ENCODE measurements at places on chromosomes 11 and 22. TPM values are rescaled to one million over a fixed set of nuclear protein-coding genes. Genes with fewer than 3 reads are reported as not detected.

RAB36 gene
- total RNA-seq = 3.9 TPM

DNA sequence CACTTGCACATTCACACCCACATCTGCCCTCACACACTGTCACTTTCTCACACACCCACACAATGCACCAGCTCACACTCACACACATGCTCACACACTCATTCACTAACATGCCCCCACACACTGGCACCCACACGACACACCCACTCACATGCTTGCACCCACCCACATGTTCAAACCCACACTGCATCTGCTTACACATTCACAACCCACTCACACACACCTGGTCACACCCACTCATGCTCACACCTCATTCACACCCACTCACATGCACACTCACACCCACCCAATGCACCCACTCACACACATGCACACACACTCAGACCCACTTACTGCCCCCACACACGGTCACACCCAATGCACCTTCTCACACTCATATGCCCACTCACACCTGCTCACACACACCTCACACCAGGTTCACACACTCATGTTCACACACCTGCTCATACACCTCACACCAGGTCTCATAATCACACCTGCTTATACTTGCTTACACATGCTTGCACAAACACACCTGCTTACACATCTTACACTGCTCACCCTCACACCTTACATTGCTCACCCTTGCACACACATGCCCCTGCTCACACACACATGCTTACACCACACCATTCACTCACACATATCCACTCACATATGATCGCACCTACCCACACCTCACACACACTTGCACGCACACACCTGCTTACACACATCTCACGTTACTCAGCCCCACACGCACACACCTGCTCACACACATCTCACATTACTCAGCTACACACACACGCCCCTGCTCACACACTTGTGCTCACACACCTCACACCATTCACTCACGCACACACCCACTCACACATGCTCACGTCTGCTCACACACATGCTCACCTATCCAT lies 3.9 kb upstream of the MYBPC3 start:
- ATAC-seq = no peak

DNA sequence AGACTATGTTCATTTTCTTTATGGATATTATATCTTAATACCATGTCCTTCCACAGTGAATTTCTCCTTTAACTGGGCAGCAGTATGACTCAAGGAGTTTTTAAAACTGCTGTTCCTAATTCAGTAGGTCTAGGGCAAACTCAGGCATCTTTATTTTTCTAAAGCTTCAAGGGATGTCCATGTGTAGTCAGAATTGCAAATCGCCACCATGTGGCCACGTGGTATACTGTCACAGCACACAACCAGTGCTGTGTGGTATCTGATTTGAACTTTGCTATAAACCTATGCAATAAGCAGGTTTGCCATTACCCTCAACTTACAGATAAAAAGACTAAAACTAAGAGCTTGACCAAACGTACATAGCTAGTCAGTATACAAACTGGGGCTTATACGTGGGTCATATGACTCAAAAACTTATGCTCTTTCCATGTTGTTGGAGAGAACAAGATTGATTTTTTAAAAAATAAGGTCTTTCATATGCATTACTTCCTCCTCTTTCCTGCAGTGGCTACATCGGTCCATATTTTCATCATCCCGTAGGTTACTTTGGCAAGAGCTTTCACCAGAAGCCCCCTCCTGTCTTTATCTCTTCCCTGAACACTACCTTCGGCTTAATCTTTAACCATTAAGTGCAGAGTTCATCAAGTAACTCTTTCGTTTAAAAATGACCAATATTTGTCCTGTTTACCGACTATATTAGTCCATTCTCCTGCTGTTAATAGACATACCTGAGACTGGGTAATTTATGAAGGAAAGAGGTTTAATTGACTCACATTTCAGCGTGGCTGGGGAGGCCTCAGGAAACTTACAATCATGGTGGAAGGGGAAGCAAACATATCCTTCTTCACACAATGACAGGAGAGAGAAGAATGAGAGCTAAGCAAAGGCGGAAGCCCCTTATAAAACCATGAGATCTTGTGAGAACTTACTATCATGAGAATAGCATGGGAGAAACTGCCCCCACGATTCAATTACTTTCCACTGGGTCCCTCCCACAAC lies 8.0 kb upstream of the HTATIP2 start:
- ATAC-seq = no peak

DNA sequence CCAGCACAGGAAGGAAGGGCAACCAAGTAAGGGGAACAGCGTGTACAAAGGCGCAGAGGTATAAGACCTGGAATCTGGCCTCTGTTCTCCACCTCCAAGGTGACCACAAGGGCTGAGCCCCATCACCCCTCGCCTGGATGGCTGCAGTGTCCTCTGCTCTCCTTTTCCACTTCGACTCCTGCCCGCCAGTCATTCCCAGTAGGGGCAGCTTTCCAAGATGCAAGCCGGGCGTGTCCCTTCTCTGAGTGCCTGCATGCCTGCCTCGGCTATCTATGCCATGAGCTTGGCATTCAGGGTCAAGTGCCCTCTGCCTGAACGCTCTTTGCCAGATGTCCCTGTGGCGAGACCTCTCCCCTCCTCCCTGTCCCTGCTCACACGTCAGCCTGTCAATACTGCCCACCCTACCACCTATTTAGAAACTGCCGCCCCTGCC lies 17.0 kb downstream of the FADS3 start:
- ATAC-seq = no peak

RFPL1 gene
- total RNA-seq = not detected

DNA sequence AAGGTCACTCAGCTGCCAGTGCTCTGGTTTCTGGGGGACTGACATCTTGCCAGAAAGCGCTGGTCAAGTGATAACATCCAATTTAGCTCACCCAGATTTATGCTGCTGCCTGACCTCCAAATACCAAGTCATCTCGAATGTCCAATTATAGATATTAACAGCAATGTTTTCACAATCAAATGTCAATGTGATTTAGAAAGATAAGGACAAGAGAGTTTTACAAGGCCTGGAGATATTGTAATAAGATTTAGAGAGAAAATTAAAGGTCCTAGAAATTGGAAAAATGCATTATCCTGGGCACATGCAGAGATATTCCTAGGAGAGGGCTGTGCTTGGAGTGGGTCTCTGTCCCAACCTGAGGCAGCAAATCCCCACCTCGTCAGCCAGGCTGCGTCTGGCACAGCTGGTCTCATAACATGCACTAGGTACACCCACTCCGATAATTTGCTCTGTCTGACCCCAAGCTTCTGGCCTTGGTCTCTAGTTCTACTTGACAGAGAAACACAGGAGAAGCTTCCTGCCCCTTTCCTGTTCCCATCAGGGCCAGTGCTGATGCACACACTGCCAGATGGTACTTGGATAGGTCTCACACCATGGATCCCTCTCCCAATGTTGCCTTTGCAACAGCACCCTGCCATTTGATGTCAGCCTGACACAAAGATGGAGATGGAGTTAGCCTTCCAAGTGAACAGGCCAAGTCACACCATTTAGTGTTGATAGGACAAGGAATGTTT lies 28.6 kb downstream of the USH1C start:
- no peak for ATAC-seq

- no peak for ATAC-seq
These were observed 5.4 kb upstream of the C11orf87 start for GRCh38 chr11:109416601-109417000.

GRCh38 chr11:64620381-64620971 lies 29.5 kb downstream of the SLC22A12 start:
- peak; percentile 52 for ATAC-seq

TEX54 gene
- total RNA-seq = not detected

TP53I11 gene
- 32.3 TPM for total RNA-seq

MUC5AC gene
- not detected for total RNA-seq

DNA sequence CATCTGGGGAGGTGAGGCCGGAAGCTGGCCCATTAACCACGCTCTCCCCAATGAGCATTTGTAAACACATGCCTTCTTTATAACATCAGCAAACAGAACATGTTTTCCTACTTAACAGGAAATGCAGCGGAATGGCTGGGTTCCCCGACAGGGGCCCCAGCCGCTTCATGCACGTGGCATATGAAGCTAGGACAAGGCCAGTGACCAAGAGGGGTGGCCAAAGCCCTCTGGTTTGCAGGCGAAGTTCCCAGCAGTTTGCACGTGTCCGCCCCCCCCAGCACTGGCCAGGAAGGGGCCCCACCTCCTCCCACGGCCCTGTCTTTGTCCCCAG lies 38.7 kb upstream of the LINC01488 start:
- ATAC-seq = peak; percentile 3

- peak; percentile 80 for ATAC-seq
These were observed 46.4 kb downstream of the RCN1 start for GRCh38 chr11:32137263-32137662.

TMEM86A gene
- total RNA-seq = 3.3 TPM

DNA sequence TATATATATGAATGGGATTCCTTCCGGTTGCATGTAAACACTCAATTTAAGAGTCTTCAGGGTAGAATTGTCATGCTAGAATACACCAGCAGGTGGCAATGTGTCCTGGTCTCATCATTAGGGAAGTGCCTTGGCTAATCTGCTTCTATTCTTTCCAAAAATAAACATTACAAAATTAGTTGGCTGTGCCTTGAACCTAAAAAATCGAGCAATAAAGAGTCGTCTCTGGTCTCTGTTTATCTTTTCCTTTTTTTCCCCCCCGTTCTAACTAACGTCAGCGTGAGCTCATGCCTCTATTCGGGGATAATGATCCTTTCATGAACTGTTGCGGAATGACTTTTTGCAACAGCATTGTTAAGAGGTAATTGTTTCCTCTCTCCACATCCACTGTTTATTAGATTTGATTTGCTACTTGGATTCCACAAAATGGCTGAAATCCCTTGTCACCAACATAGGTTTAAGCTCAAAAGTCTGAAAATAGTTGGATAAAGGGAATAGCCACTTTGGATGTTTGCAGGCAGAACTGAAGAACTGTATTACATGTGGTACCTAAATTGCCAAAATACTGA lies 1.2 kb upstream of the ARHGEF12 start:
- ATAC-seq = peak; percentile 69

CENPM gene
- total RNA-seq = 1.9 TPM

MAJIN gene
- total RNA-seq = not detected

DNA sequence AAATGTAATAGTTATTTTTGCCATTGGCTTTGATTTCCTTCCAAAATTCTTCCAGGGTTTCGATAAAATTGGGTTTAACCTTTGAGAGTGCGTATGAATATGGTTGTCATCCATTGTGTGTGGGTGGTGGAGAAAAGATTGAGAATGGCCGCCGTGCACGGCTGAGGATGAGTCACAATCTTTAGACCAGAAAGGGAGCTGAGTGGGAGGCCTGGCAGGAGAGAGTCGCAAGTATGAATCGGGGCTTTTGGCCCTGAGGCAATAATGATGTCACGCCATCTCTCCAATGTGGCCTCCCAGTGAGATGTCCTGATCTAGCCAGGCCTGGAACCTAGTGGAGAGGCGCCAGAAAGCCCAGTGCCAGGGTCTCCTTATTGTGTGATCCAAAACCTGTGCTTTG lies 33.1 kb upstream of the SMPD1 start:
- peak; percentile 84 for ATAC-seq

DNA sequence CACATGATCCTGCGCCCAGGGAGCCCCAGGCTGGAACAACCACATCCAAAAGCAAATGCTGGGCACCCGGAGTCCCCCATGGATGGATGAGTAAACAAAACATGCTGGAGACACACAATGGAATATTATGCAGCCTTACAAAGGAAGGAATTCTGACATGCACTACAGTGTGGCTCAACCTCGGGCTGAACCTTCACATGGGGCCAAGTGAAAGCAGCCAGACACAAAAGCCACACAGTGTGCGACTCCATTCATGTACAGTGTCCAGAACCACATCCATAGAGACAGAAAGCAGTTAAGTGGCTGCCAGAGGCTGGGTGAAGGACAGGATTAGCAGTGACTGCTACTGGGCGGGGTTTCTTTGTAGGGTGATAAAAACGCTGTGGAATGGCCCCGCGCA lies 10.1 kb downstream of the POLR3H start:
- ATAC-seq = no peak

DNA sequence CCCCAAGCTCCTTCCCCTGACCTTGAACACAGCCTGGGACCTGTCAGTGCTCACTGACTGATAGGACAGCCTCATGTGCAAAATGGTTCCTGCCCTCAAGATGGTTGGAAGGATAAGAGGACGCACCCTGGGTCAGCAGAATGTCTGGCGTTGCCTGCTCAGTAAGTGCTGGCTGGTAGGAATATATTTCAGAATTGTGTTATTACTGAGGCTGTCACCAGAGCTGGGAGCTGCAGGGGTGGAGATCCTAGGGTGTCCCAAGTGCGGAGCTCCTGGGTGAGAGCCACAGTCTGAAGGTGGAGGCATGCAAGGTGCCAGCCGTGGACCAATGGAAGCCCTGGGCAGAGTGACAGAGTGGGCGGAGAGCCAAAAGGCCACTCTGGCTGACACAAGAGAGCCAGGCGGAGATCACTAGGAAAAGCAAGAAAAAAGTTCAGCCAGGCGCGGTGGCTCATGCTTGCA lies 1.0 kb upstream of the SEC14L4 start:
- no peak for ATAC-seq

GRCh38 chr11:19777039-19777376 lies 64.4 kb downstream of the NAV2 start:
- peak; percentile 37 for ATAC-seq

GRCh38 chr11:69294571-69295078 lies 670 bp downstream of the MYEOV start:
- ATAC-seq = no peak

DNA sequence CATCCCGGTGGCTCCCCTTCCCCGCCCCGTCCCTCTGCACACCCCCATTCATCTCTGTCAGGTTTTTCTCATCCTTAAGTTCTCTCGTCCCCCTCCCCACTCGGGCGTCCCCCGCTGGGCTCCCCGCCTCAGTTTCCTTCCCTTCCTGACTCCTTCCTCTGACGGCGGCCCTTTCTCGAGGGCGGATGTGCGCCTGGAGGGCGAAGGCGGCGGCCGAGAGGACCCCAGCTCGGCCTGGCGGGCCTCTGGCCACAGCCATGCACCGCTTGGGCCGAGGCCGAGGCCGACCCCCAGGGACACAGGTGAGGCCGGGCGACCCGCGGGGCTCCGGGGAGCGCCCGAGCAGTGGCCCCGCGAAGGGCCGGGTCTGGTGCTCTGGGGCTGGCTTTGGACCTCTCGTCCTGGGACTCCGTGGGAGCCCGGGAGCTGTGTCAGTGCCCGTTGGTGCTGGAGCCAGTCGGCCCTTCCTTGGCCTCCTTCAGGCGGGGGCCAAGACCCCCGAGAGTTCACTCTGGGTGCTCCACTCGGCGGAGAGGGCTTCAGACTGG lies 2.9 kb downstream of the PHLDB1 start:
- ATAC-seq = no peak

DNA sequence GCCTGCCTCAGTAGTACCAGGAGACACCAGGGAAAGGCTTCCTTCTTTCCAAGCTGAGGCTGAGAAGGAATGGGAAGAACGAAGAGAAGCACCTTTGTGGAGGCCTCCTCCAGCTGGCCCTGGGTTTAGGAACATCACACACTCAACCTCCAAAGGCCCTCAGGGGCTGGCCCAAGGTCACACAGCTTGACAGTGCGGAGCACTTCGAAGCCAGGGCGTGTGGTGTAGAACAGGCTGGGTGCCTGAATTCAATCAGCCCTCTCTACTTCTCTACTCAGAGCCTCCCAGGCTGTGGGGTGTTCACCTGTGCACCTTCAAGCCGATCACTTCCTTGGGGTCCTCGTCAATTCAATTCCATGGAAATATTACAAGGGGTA lies 727 bp upstream of the CSDC2 start:
- ATAC-seq = no peak

GRCh38 chr22:21445437-21446127 lies 21.6 kb upstream of the TMEM191C start:
- ATAC-seq = no peak

Measured in gastroesophageal sphincter (tissue), 4 donors.